Mammary epithelial cell (primary cell): ENCODE measurements at places on chromosomes 1 and 21. TPM values are rescaled to one million over a fixed set of nuclear protein-coding genes. Genes with fewer than 3 reads are reported as not detected.

GRCh38 chr21:43971201-43971991 lies 40.7 kb upstream of the TRAPPC10 start:
- no peak for DNase-seq

GRCh38 chr1:38579056-38579455 lies 280.5 kb downstream of the RRAGC start:
- no peak for DNase-seq

- DNase-seq, result no peak
These were observed 138.9 kb downstream of the NR5A2 start for GRCh38 chr1:200166411-200166810.

DNA sequence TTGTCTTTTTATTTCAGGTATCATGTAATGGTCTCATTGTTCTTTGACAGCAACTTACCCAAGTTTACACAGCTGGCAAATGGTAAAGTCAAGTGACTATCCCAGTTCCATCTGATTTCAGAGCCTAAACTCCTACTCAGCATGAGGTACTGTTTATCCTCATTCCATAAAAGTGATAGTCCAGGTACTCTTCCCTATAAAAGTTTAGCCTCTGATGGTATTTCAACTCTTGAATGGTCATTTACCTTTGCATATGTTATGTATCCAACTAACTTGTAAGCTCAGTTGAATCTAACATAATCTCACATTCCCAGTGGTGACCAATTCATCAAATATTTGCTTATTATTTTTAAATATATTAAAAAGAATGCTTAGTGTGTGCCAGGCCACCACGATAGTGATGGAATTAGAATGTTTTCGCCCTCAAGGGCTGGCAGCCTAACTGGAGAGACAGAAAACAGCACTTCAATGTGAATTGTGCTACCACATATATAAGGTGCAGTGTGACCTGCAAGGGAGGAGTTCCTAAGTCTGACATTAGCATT lies 307.1 kb downstream of the CTH start:
- no peak for DNase-seq

DNA sequence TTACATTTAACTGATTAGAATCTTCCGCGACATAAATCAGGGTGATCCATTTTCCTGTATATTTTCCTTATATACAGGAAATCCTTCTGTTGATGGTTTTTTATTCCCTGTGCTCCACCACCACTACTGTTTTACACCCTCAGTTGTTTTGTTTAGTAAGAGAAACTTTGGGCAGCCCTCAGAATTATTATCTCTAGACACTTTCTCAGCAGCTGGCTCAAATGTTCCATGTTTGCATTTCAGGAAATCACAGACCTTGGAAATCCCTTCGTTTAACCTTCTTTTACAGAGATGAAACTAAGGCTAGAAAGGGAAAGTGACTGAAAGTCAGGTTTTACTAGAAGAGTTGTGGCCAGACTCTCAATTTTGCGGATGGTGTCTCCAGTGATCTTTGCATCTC lies 15.2 kb downstream of the ZNF697 start:
- no peak for DNase-seq

- DNase-seq, result peak; percentile 44
These were observed 3.6 kb upstream of the CYB561D1 start for GRCh38 chr1:109490029-109490933.

DNA sequence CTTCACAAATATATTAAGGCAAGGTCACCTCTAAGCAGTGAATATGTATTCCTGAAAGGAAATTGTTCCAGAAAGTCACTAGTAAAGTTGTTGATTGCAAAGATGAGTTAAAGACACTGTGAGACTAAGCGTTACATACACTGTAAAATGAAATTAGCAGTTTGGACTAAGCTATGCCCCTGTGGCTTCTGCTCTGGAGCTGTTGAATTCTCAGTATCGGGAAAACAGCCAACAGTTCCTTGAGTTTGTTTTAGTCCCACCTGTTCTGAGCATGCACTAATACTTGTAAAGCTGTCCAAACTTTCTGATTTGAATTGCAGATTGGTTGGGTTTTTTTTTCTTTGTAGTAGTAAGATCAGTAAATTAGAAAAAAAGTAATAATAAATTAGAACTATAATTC lies 21.0 kb downstream of the ANGPTL1 start:
- no peak for DNase-seq

DNA sequence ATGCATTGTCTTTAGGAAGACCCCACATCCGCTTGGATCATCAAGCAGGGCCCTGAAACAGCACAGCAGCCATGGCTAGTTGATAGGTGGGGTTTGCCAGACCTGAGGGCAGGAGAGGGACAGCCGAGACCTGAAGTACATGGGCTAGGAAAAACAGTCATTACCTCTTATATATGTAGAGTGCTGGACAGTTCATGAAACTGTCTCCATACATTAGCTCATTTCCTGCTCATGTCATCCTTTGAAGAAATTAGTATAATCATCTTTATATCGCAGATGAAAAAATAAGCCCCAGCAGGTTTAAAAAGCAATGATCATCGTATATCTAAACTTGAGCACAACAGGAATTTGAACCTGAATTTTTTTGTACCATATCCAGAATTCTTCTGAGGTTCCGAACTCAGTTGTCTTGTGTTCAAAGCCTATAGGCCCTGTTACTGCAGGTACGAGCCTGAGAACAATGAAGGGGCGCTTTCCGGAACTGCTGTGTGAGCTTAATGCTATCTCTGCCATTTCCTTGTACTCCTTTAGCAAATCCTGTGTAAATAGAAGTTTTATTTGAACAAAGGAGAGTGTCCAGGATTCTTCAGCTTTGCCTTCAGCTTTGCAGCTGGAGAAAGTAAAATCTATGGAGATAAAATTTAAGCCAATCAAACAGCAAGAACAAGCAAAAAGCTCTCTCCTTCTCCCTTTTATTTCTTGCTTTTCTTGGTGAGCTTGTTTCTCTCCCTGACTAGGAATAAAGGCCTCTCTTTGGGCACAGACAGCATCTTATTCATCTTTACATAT lies 32.4 kb upstream of the DUSP10 start:
- no peak for DNase-seq

The C1orf141 gene
- polyA plus RNA-seq, result not detected

The ZNF678 gene
- polyA plus RNA-seq, result 1.7 TPM

The LMX1A gene
- polyA plus RNA-seq, result not detected

The TARS2 gene
- 17.9 TPM for polyA plus RNA-seq

The S100A2 gene
- 15,689 TPM for polyA plus RNA-seq
